ENCODE measurements at places on chromosomes 11 and 22.

DNA sequence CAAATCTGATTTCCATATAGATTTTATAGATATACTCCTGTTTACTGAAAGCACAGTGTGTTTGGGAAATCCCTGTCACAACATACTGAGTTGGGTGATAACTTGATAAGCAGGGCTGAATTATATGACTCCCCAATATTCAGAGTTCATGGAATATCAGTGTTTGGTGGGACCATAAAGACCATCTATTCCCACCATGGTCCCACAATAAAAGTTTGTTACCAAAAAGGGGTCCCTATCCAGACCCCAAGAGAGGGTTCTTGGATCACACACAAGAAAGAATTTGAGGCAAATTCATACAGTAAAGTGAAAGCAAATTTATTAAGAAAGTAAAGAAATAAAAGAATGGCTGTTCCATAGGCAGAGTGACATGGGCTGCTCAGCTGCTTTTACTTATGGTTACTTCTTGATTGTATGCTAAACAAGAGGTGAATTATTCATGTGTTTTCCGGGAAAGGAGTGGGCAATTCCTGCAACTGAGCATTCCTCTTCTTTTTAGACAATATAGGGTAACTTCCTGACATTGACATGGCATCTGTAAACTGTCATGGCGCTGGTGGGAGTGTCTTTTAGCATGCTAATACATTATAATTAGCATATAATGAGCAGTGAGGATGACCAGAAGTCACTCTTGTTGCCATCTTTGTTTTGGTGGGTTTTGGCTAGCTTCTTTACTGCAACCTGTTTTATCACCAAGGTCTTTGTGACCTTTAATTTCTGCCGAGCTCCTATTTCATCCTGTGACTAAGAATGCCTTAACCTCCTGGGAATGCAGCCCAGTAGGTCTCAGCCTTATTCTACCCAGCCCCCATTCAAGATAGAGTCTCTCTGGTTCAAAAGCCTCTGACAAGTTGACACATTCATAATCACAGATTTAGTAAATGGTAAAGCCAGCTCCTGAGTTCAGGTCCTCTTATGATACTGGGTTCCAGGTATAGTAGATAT lies 240.6 kb upstream of the PDGFD start:
- no peak for DNase-seq

GRCh38 chr22:25025491-25026400 lies 73.2 kb downstream of the KIAA1671 start:
- no peak for DNase-seq

- no peak for DNase-seq
These were observed 252.4 kb downstream of the GRM5 start for GRCh38 chr11:88813233-88813915.

DNA sequence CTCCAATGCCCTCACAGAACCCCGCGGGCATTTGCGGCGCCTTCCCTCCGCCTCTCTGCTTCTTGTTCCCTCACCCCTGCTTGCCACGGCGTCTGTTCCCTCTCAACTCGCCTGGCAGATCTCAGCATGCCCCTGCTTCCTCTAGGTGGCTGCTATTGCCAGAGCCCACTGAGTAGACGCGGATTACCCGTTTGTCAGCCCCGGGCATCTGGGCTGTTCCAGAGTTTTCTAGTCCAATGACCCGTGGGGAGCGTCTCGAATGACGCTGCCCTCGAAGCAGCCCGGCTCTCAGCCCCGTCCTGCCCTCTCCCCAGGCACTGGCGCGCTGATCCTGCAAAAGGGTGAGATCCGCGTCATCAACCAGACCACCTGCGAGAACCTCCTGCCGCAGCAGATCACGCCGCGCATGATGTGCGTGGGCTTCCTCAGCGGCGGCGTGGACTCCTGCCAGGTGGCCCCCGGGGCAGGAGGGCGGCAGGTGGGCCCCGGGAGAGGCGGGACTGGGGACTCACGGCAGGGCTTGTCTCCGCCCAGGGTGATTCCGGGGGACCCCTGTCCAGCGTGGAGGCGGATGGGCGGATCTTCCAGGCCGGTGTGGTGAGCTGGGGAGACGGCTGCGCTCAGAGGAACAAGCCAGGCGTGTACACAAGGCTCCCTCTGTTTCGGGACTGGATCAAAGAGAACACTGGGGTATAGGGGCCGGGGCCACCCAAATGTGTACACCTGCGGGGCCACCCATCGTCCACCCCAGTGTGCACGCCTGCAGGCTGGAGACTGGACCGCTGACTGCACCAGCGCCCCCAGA lies 49.7 kb downstream of the ST14 start:
- DNase-seq = no peak

GRCh38 chr22:45996241-45997076 lies 19.5 kb upstream of the WNT7B start:
- DNase-seq = no peak

DNA sequence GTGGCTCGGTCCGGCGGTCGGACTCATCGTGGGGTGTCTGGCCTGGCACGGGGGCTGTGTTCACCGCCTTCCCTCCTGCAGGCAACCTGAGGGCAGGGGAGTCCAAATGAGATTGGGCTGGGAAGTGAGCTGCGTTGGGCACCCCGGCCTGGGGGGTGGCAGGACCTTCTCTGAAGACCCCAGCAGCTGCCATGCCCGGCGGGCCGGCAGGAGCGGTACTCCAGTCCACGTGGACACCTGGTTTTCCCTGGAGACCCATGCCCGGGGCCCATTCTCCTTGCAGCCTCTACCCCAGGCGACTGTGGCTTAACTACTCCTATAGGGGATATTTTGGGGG lies 24.5 kb downstream of the LRRC10B start:
- DNase-seq = no peak

GRCh38 chr11:75583718-75584658 lies 21.9 kb downstream of the SERPINH1 start:
- no peak for DNase-seq

GRCh38 chr11:18013790-18014507 lies 1.1 kb upstream of the SERGEF start:
- no peak for DNase-seq

DNA sequence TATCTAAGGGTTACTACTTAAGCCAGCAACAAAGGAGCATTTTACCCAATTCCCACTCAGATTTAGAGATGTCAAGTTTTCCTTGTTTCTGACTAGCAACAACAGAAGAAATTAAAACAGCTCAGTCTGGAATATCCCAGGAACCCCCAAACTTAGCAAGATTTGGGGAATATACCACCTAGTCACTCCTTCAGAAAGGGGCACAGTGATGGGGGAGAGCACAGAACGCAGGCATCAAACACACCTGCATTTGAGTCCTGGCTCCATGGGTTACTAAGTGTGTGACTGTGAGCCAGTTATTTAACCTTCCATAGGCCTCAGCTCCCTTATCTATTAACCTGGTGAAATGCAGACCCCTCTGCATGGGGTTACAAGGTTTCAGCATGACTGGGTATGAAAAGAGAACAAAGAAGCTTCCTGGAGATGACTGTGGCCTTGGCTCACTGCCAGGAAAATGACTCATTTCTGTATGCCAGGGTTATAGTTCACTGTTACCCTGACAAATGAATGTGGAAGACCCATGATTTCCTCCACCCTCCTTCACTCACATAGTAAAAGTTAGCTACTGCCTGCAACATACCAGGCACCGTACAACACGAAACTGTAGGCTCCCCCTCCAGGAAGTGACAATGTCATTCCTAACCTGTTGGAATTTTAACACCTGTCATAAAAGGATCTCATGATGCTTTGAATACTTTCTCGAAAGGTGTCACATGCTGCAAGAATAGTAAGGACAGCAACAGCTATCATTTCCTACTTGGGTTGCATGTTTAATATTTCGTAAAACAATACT lies 79.6 kb downstream of the ME3 start:
- DNase-seq = peak; percentile 67

DNA sequence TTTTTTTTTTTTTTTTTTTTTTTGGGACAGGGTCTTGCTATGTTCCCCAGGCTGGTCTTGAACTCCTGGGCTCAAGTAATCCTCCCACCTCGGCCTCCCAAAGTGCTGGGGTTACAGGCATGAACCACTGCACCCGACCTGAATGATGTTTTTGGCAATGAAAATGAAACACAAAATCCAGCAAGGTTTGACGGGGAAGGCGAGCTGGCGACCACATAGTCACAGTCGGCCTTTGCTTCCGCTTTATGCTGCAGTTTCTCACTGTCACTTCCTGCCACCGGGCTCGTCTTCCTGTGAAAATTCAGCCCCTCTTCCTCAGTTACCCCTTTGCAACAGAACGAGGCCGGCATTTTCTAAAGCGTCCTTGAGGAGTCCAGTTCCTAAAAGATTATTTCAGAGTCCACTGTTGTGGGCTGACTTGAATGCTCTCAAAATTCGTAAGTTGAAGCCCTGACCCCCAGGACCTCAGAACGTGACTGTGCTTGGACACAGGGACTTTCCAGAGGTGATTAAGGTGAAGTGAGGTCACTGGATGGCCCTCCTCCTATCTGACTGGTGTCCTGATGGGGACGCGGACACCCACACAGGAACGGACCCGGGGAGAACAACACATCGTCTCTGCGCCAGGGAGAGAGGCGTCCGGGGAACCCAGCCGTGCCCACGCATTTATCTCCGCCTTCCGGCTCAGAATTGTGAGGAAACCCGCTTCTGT lies 2.9 kb upstream of the BID start:
- peak; percentile 54 for DNase-seq

- no peak for DNase-seq
These were observed 93.1 kb downstream of the HIPK3 start for GRCh38 chr11:33350287-33350686.

DNA sequence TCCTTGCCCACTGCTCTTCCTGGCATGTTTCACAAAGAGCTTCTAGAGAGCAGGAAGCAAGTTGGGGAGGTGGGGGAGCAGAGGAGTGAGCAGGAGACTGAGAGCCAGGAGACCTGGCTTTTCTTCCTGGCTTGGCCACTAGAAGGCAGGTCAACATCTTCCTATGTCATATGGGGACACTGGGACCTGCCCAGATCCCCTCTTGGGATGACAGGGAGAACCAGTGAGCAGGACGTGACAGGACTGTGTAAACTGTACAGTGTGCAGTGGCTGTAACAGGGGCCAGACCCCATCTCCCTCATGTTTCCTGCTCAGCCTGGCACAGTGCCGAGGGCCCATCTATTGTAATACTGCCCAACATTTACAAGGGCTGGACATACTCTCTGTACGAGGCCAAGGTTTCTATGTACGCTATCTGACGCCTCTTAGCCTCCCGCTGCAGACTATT lies 29.4 kb downstream of the GDPD5 start:
- DNase-seq = no peak

GRCh38 chr11:112320668-112321067 lies 60.0 kb upstream of the PLET1 start:
- DNase-seq = no peak

DNA sequence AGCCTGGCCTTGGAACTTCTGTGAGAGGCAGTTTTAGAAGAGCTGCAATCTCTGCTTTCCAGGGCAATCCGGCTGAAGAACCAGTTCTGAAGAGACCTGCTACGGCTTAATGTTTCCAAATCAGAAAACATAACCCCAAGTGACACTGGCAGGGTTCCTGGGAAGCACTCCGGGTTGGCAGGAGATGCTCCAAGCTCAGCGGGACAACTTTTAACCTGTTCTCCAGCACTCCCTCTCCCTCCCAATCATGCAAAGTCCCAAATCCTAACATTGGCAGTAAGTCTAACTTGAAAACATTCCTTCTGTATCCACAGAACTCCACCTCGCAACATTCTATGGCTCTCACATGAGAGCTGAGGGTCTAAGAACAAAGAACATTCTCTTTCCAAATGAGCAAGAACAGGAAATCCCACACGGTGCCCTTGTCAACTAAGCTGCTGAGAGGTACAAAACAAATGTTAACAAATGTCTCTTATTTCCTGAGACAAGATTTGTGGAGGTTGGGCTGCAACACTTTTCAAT lies 48.5 kb upstream of the MN1 start:
- DNase-seq = no peak

DNA sequence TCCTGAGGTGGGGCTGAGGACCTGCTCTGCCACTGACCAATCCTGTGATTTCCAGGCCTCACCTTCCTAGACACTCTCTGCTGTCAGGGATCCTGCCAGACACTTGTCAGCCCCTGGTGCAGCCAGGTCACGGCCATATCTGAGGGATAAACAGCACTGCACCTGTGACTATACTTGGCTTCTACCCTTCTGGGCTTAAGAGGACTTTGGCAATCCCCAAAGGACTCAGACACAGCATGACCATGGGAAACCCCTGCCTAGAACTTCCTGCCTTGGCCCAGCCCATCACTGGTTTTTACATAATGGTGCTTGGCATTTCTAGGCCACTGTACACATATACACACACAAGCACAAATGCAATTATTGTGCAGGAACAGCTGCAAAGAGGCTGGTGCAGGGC lies 11.6 kb upstream of the OLFML1 start:
- DNase-seq = no peak

DNA sequence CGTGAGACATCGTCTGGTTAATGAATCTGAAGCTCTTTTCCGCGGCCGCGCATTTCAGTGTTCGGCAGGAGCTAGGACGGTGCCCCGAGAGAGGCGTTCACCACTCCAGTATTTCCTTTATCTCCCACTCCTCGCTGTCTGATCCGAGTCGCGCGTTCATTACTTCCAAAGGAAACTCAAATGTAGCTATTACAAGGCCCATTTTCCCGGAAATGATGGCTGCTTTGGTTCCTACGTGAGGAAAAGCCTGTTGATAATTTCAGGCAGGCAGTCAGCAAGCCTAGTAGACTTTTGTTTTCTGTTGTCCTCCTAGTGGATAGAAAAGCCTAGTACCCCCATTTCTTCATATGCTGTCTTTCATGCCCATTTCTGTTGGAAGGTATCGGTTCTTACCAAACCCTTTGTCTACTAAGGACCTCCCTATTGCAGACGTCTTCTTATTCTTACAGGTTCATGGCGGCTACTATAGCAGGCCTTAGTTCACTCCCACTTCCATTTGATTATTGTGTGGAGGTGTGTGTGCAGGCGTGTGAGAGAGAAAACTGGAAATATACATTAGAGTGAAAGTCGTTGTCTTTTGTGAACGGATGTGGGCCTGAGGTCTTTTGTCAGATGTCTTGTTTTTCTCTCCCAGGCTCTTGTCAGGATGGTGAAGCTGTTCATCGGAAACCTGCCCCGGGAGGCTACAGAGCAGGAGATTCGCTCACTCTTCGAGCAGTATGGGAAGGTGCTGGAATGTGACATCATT lies 737 bp downstream of the RBM4 start:
- DNase-seq = no peak

DNA sequence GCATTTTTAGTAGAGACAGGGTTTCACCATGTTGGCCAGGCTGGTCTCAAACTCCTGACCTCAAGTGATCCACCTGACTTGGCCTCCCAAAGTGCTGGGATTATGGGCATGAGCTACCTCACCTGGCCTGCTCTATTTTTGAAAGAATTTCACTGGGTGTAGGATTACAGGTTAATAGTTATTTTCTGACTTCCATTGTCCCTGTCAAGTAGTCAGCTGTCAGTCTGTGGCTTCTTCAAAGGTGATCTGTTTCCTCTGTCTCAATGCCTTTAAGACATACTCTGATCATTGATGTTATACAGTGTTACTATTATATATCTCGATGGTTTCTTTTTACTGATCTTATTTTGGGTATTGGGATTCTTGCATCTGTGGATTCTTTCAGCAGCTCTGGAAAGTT lies 10.1 kb upstream of the EXT2 start:
- no peak for DNase-seq
